Stimulated activated CD4-positive, alpha-beta T cell treated with anti-CD3 and anti-CD28 coated beads, Interleukin-4, amount 100 ng/mL, for 24 hours (primary cell): ENCODE measurements at places on chromosomes 13 and 19.
A peak's percentile ranks its signal among the peaks of the same experiment; 100 is the strongest.

DNA sequence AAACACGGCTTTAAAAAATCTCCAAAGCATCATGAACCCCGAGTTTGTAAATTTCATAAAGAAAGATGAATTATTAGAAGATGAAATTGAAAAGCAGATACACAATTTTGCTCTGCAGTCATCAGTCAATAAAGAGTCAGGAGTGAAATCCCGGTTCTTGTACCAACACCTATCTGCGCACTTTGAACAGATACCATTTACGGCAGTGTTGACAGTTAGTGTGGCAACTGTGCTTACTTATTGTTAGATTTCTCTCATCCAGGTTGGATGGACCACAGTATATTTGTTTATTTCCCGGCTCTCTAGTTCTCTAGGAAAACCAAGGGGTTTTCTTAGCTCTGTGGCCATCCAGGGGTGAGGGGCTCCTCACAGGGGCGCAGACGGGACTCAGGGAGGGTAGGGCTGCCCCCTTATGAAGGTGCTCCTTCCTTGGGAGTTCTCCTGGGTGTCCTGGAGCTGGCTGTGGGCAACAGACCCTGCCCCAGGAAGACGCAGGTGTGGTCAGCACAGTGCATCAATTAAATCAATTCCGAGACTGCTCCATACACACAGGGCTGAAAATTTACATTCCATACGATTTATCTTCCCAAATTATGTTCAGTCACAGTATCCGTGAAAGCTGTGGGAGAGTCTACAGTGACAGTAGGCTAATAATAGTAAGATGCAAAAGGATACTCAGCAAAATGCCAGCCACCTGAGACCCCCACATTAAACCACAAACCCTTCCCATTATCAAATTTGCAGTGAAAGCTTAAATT lies 107.0 kb upstream of the C1QTNF9B start:
- DNase-seq, result no peak

GRCh38 chr13:62643007-62643483 lies 1227.4 kb upstream of the PCDH20 start:
- DNase-seq, result peak; percentile 15

GRCh38 chr19:54654447-54655321 lies 8.1 kb upstream of the LILRB4 start:
- no peak for DNase-seq

DNA sequence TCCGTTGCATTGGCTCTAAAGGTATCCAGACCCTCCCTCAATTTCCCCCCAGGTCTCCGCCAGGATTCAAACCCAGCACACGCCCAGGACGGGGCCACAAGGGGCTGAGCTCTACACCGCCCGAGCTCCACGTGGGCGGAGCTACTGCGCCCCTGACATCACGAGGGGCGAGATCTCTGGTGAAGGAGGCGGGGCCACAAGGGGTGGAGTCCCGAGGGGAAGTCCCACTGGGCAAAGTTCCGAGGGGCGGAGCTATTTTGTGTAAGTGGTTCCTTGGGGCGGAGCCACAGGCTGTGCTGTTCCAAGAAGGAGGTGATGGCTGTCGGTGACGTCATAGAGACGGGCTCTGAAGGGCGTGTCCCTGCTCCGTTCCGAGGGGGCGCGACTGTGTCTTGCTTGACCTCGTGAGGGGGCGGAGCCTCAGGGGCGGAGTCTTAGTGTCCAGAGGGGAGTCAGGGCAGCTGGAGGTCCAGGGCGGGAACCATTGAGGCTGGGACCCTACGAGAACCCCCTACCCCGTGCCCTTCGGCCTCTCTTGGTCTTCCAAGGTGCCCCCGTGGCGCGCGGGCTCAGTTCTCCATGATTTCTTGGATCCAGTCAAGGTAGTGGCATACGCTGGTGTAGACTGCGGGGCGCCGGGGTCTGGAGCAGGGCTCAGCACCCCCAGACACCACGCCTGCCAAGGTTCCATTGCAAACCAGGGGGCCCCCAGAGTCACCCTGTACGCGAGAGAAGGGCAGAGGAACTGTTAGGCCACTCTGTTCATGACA lies 1.3 kb upstream of the KLK8 start:
- DNase-seq, result no peak

- no peak for DNase-seq
Measured at GRCh38 chr13:107441279-107441678, 774.1 kb downstream of the LIG4 start.

DNA sequence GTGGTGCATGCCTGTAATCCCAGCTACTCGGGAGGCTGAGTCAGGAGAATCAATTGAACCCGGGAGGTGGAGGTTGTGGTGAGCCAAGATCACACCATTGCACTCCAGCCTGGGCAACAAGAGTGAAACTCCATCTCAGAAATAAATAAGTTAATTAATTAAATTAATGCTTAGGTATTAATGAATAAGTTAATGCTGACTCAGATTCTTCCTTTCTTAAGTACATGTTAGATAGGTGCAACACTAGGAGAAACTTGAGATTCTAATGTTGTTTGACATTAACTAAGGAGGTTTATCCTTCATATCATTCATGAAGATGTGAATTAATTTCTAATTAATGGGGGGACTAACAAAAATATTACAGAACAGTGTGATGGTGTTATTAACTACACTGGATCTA lies 812.6 kb upstream of the SPRY2 start:
- no peak for DNase-seq

DNA sequence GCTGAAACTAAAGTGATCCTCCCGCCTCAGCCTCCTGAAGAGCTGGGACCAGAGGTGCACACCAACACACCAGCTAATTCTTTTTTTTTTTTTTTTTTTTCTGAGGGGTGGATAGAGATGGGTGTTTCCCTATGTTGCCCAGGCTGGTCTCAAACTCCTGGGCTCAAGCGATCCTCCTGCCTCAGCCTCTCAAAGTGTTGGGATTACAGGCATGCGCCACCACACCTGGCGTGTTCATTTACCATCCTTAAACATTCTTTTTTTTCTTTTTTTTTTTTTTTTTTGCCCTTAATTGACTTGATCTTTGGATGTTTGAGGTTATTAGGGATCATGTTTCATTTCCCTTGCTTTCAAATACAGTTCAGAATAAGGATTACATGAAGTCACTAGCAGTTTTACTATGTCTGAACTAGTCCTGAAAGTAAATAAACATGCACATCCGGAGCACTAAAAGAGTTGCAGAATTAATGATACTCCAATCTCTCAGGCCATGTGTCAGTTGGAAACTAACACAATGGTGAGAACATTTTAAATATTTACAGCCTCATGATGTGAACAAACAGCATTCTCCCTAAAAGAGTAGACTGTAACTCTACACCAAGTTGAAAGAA lies 10.2 kb downstream of the UTP14C start:
- no peak for DNase-seq

DNA sequence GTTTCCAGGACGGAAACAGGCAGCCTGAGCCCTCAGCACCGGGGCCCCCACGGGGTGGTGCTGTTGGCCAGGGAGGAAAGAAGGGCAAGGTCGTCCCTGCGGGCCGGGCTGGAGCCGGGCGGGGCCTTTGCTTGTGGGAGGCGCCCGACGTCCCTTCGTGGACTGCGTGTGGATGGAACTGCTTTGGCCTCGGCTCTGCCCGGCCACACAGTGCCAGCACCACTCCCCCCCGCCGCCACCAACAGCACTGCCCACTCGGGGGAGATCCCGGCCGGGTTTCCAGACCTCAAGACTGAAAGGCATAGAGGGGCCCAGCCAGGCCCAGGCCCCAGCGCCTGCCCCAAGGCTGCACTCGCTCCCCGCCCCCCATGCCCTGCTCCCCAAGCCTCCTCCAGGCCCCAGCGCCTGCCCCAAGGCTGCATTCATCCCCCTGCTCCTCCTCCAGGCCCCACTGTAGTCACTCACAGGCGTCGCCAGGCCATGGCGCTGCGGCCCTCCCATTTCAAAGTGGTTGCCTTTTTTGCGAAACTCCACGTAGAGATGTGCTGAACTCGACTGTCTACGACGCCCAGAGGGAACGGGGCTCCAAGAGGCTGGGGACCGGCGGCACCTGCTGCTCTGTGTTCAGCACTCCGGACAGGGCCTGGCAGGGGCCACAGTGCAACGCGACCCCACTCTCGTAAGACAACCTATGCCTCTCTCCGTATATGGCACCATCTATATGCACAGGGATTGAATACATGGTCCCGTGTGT lies 22.5 kb downstream of the C13orf46 start:
- peak; percentile 66 for DNase-seq

DNA sequence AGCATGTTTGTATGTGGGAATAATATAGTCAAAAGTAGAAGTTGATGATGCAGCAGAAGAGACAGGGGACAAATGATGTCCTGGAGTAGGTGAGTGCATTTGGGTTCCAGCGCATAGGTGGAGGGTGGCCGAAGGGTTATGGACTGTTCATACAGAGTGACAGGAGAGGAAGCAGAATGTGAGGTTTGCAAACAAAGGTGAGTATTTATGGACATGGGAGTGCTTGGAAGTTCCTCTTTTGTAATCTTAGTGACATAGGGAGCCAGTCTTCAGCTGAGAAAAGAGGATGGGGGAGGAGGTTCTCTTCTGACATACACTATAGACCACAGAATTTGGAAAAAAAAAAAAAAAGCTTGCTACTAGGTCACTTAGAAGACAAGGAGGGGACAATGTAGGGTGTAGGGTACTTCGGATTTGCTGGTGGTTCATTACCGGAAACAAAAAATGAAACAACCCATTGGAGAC lies 331.6 kb downstream of the DLEU7 start:
- DNase-seq, result no peak

GRCh38 chr13:23644126-23644419 lies 73.9 kb downstream of the TNFRSF19 start:
- DNase-seq, result no peak

DNA sequence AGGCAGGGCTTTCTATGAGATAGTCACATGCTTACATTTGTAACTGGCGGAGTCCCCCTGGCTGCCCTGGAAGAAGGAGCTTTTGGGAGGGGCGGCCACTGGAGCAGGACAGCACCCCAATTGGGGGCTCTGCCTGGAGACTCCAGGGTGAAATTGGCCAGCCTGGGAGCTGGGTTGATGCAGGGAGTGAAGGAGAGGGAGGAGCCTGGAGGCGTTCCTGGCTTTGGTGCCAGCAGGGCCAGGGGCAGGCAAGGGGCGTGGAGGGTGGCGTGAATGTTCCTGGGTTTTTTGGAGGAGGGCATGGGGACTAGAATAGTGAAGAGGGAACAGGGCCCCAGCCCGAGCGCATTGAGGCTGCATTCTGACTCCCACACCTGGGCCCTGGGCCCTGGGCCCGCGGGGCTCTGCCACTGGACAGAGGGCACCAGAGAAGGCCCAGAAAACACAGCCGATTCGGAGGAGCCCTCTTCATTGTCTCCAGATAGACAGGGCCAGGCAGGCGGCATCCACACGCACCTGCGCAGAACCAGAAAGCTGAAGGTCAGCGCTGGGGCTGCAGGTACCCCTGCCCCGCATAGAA lies 29.5 kb downstream of the COMP start:
- DNase-seq, result no peak

GRCh38 chr19:49468746-49469447 lies 5.1 kb upstream of the FLT3LG start:
- DNase-seq, result peak; percentile 78

DNA sequence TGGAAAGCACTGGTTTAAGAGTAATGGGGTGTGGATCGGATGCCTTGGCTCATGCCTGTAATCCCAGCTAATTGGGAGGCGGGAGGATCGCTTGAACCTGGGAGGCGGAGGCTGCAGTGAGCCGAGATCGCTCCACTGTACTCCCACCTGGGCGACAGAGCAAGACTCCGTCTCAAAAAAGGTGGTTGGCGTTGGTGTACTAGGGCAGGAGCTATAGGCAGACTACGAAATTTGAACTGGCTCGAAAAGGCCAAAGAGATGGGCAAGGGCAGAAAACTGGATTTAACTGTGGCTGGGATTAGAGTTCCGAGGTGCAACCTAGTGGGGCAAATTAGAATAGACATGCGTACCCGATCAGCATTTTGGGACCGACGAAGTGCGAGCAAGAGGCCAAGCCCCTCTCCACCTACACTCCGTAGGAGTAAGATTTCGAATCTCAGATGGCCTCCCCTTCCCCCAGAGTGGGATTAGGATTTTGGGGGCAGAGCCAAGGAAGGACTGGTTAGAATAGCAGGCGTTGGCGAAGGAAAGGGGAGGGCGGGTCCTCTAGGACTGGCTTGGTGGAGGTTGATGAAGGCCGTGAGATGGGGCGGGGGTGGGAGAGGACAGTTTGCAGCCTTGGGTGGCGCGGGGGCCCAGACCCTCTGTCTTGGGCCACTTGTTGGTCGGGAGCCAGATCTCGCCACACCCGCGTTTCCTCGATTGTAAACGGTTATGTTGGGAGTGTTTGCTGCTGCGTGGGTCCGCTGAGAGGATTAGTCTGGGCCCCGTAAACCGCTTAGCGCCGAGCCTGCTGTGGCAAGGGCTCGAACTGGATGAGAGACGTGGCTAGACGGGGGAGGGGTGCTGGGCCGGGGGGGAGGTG lies 2.0 kb upstream of the INAFM1 start:
- DNase-seq, result no peak

DNA sequence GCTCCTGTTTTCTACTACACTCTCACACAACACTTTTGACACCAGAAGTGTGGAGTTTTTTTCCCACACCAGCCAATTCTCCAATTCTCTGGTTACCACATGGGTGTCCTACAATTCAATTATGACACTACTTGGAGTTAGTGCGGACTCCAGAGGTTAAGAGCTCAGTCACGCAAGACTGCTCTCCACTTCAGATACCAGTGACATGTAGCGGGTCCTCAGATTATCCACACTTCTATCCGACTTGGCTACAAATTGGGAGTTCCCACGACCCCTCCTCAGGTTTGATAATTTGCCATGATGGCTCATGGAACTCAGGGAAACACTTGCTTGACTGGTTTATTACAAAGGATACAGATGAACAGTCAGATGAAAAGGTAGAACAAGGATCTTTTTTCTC lies 32.9 kb downstream of the PAN3 start:
- no peak for DNase-seq

DNA sequence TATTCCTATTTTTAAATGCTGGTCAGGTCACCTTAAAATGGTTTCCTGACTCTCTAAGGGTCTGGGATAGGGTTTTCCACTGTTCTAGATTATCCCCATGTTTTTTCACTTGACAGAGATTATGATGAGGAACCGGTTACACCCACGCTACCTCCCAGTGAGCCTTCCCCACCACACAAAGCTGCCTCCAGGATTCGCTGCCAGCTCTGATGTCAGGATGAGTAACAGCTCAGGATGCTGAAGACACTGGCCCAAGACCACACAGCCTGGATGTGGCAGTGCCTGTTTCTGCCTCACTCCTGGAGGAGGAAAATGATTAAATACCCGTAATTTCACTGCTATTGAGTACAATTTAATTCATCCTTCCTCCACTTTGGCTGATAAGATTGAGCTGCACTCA lies 22.9 kb downstream of the ZNF114 start:
- DNase-seq, result no peak

- no peak for DNase-seq
Measured at GRCh38 chr13:31049083-31049482, 112.6 kb downstream of the HSPH1 start.

- DNase-seq, result no peak
Measured at GRCh38 chr13:77563111-77563510, 27.6 kb downstream of the SCEL start.

- DNase-seq, result no peak
Measured at GRCh38 chr19:13576726-13577125, 70.4 kb upstream of the CACNA1A start.

- DNase-seq, result no peak
Measured at GRCh38 chr13:43180837-43181236, 157.5 kb downstream of the DNAJC15 start.
